Mesothelial cell of epicardium (in vitro differentiated cells): ENCODE measurements at places on chromosomes 11 and 22. TPM values are rescaled to one million over a fixed set of nuclear protein-coding genes. Genes with fewer than 3 reads are reported as not detected.

DCHS1 gene
- 75.9 to 81.2 TPM (median 77.3 TPM) in 3 replicates for total RNA-seq

ALKBH8 gene
- 5.5 to 7.2 TPM (median 7.1 TPM) in 3 replicates for total RNA-seq

OR51S1 gene
- total RNA-seq, result not detected in 3 replicates

NRXN2 gene
- 9.8 to 14.0 TPM (median 12.0 TPM) in 3 replicates for total RNA-seq

DNA sequence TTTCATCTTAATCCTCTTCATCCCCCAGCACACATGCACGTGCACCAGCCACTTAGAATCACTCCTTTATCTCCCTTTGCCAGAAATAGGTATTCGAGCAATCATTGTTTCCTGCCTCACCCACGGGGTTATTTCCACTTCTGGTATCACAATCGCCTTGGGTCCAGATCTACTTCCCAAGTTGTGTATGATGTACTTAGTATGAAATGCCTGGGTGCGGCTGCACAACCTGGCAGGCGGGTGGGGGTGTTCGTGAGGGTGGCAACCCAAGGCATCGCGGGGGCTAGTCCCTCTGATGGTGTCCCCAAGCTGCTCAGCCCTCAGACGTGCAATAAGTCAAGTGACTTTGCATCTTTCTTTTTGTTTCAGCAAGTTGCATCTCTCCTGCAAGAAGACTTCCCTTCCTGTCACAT is 475.6 kb downstream of the MIAT start:
- DNase-seq, result no peak

GRCh38 chr11:67255864-67256263 is 10.4 kb upstream of the GRK2 start:
- no peak for DNase-seq

DNA sequence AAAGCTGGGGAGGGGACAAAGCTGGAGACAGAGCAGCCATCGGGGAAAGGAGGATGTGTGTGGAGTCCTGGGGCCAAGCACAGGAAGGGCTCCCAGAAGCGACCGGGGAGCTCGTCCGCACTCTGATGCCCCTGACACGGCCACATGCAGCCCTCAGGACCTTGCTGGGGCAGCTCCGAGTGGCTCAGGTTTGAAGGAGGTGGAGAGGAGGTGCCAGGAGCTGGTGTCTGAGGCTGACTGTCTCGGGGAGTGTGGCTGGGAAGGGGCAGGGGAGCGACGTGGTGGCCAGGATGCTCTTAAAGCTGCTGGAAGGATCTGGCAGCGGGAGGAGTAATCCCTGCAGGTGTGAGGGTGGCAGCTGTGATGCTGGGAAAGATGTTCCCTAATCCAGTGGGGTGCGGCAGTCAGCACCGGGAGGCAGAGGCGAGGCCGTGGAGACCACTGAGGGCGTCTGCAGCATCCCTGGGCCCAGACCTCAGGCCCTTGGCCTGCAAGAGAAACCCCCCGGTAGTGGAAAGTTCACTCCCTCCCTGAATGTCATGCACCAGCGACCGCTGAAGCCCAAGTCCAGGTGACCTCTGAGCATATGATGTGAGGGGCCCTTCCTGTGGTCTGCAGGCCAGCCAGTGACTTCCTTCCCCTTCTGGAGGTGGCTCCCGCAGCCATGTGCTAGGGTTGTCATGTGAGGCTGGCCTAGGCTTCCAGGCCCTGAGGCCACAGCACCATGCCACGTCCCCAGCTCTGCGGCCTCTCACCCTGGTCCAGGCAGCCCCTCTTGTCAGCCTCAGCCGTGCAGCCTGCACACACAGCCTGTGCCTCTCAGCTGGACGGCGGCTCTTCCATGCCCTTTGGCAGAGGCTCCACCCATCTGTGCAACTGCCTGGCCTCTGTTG is 17.2 kb upstream of the CTSD start:
- no peak for DNase-seq

GRCh38 chr11:81979448-81979847 is 754.2 kb downstream of the FAM181B start:
- no peak for DNase-seq

DNA sequence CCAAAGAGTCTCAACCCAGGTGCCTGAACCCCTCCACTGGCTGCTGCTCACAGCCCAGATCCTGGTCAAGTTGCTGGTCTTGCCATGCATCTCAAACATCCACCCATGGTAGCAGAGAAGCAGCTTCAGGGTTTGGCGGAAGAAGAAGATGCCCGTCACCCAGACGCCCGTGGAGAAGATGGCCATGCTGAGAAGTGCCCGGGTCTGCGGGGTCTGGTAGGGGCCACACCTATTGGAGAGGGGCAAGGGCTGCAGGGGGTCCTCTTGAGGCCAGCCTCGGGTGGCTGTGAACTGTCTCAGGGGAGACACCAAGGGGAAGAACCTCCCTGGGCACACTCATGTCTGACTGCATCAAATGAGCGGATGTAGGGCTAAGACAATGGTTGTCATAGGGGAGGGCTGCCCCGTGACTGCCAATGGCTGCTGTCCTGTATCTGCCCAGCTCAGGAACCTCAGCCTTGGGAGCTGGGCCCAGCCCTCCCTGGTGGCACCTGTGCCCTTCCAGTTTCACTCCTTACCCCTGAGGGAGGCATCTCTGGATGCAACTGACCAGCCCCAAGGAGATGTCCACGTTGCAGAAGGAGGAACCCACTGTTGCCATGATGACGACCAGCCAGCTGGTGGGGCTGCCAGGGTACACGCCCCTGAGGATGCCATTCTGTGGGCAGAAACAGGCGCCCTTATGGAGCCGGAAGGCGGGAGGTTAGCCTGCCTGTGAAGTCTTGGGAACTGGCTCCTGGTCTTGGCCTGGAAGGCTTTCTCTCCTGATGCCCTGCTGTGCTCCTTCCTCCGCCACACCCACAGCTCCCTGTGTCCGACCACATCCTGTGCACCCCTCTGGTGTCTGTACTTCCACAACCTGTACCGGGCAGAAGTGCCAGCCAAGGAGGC is 1.2 kb downstream of the CPT1B start:
- no peak for DNase-seq

DNA sequence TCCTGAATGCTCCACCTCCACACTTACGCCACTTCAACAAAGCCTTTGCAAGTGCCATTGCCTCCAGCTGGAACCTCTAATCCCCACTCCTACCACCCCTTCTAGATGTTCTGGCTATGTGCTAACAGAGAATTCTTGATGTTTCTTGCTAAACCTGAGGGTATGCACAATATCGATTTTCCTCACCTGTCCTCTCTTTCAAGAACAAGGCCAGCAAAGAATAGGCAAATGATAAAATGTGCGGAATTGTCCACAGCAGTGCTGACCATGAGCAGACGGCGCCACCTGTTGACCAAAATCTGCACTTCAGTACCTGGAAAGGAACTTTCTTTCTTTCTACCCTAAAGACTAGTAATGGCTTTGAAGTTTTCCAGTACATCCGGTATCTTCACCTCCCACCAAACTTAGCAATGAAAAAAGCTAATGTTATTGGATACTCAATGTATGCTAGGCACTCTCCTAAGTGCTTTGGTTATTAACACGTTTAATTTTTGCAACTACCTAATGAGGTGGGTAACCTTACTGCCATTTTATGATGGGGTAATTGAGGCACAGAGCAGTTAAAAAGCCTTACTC is 3.4 kb downstream of the TIMM10 start:
- DNase-seq, result peak; percentile 84

GRCh38 chr11:126751242-126751641 is 249.3 kb downstream of the KIRREL3 start:
- no peak for DNase-seq

DNA sequence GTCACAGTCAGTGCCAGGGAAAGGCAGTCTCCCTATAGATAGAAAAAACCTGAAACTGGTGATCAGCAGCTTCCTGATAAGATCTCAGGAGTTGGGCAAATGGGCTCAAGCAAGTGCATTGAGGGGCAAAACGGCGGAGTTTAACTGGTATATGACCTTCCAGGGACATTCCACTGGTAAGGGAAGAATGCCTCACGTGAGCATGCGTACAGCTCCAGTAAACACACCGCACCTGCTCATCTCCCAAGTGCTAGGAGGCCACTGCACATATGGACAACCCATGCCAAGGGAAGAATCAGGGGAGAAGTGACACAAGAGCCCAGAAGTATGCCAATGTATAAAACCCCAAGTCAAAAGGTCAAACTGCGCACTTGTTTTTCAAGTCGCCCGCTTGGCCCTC is 11.6 kb downstream of the HEPHL1 start:
- DNase-seq, result no peak

- no peak for DNase-seq
These were observed 7.4 kb downstream of the PTPRJ start for GRCh38 chr11:47987781-47988180.

- DNase-seq, result no peak
These were observed 122.8 kb upstream of the MTNR1B start for GRCh38 chr11:92846491-92847125.

DNA sequence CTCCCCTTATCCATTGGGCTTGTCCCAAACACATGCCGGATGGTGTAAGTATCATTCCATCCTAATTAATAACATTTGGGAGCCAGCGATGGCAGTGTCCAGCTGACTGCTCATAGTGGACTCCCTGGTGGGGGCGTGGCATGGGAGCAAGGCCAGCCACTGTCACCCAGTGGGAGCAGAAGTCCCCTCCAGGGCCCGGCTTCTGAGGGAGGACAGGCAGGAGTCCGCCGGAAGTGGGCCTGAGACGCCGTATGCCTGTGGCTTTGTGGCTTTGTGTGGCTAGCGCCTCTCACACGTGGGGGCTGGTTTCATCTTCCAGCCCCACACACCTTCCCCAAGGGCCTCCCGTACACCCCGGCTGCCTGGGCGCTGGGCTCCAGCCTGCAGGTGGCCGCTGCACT is 124.5 kb downstream of the KCNQ1 start:
- DNase-seq, result no peak

GRCh38 chr11:63710476-63711217 is 29.3 kb downstream of the RTN3 start:
- DNase-seq, result no peak

GRCh38 chr11:32353884-32354283 is 81.5 kb downstream of the WT1 start:
- no peak for DNase-seq

- DNase-seq, result no peak
These were observed 45.3 kb upstream of the ARHGAP32 start for GRCh38 chr11:129237456-129237855.

GRCh38 chr11:6419009-6419631 is at the start of gene APBB1:
Gene APBB1, minus strand, starts transcription at chr11:6419094. Its CDS starts 7,747 bp downstream, at chr11:6411347.
- DNase-seq, result peak; percentile 57

DNA sequence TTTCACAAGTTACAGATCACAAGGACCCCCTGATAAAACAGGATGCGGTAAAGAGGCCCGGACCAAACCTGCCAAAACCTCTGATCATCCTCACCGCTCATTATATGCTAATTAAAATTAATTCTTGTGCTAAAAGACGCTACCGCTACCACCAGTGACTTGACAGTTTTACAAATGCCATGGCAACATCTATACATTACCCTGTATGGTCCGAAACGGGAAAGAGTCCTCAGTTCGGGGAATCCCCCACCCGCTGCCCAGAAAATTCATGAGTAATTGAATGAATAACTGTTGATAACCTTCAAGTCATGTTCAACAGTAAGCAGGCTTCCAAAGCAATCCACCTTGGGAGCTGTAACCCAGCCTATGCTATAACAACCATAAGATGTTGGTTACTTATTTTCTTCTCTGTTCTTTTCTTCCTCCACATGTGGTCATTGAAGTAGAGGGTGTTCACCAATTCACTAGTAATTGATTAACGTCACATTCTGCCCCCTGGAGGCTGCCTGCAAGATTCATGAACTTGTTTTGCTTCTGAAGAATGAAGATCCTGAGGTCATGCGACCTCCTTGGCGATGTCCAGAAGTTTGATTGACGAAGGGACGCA is 20.6 kb downstream of the APOBEC3H start:
- DNase-seq, result no peak

DNA sequence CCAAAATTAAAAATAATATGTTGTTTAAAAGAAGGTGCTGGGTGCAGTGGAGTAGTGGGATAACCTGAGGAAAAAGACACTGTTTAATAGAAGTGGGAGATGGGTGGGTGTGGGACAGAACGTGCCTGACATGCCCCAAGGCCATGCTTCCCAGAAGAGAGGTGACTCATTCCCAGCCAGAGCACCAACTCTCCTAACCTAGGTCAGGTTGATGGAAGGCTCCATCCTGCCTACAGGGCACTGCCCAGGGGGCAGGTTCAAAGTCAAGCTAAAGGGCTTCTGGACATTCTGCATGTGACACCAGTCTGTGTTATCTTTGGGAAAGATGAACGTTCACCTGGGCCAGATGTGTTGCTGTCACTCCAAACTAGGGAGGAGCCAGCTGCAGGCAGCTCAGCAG is 453.1 kb downstream of the SOX6 start:
- no peak for DNase-seq

DNA sequence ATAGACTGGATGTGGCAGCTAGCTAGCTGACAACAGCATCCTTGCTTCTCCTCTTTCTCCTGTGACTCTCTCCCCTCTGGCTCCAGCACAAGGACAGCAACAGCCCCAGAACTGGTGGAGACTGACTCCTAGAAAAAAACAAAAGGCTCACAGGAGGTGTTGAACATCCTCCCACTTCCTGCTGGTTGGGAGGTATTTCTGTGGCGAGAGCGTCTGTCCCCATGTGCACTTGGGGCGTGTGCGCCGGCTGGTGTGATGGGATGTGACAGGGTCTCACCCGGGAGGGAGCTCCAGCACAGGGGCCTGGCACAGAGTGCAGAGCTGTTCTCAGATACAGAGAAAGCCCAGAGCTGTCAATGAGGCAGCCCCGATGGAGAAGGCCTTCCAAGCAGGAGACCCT is 107.2 kb upstream of the E2F8 start:
- DNase-seq, result no peak

DNA sequence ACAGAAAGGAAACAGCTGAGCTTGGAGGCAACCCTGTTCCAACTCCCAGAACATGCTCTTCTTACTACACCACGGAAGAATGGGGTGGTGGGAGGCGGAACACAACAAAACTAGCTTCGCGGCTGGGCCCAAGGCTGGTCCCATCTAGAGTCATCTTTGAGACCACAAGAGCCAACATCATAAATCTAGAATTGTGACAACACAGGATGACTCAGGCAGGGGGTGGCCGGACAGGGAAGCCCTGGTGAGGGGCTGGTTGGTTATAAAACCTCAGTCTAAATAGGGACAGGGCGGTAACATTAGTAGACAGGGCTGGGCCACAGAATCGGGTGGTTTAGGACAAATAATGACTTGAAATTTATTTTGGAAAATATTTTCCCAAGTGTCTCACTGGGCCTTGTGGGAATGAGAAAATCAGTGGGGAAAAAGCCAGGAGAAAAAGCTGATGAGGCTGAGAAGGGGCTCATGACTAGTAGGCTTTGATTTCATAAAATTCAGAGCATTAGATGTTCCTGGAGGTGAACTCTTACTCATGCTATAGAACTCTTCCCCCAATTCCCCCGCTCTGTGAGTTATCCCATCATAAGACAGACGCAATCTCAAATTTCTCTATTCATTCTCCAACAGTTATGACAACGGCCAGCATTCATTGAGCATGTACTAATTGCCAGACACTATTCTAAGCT is 151.8 kb upstream of the TIMP3 start:
- DNase-seq, result no peak

GRCh38 chr11:2791521-2792380 is 92.0 kb upstream of the KCNQ1OT1 start:
- peak; percentile 38 for DNase-seq

DNA sequence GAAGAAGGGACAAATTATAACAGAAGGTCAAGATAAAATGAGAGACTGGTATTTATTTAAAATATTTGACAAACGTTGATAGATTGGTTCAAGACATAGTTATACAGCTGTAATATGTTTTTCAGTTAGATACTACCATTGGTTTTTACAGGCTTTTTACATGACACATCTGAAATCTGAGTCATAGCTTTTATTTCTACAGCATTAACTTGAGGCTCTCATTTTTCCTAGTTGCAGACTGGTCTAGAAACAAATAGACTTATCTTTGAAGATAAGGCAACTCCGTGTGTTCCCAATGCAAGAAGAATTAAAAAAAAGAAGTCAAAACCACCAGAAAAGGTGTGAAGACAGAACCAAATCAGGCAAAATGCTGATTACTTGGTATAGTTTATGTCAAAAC is 31.3 kb downstream of the CEP57 start:
- no peak for DNase-seq
